Stimulated activated CD4-positive, alpha-beta T cell treated with anti-CD3 and anti-CD28 coated beads, Interleukin-1b, Interleukin-23, amount 100 ng/mL, for 1 hour (primary cell): ENCODE measurements at places on chromosomes 7 and 10.

- no peak for DNase-seq
Observed at GRCh38 chr10:131271195-131271880, 40.2 kb downstream of the TCERG1L start.

- no peak for DNase-seq
Observed at GRCh38 chr7:86908948-86909347, 150.5 kb downstream of the ELAPOR2 start.

DNA sequence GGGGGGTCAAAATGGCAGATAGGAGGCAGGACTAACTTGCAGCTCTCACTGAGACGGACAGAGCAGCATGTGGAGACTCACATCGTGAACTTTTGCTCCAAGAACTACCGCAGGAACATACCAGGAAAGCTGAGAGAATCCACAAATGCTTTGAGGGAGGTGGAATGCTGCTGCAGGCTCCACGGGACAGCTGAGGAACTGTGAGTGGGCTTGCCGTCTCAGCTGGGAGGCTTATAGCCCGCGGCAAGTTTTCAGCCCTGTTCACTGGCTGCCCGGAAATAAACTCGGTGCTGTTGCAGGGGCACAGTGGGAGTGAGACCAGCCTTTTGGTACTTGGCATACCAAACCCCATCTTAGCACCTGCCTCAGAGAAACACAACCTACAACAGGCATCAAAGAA lies 19.1 kb upstream of the WDR11 start:
- DNase-seq: no peak

DNA sequence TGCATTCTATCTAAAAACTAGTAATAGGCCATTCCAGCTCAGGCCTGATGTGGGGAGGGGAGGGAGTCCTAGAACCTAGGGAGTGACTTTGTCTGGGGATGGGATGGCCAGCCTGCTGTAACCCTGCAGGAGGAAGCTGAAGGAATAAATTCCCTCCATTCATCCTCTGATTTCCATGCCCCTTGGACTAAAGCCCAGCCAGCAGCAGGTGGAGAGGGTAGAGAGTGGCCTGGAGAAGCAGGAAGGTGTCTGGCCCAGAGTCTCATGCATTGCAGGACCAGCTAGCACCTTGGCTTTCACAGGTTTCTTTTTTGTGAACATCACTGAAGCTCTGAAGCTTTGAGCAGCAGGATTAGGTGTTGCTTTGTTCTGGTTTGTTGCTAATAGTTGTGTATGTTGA lies 32.8 kb upstream of the CDH23 start:
- DNase-seq: no peak

DNA sequence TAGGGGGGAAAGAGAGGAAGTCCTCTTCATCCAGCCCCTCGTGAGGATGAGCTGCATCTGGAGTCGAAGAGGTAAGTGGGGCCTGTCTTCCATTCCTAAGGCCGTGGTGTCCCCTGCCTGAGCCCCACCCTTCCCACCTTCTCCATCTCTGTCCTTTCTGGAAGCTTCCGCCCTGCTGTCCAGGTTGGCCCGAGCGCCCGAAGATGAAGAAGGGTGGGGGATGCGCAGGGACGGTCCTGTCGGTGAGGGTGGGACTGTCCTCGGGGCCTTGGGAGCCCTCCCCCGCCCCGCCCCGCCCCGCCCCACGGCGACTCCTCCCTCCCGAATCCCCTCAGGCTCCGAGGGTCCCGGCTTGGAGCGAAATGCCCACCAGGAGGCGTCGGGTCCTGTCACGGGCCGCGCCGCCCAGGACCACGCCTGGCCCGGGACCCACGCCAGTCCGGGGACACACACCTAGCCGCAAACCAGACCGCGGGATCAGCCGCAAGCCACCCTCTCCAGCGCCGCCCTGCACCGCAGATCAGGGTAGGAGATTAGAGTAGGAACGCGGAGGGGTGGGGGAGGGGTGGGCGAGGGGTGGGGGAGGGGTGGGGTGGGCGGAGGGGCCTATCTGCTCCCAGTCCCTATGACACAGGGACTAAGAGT lies 15.3 kb downstream of the GPRIN2 start:
- DNase-seq: no peak

- no peak for DNase-seq
Observed at GRCh38 chr10:113053091-113053490, 103.0 kb downstream of the TCF7L2 start.

- DNase-seq: no peak
Observed at GRCh38 chr7:135716677-135717238, 11.2 kb downstream of the SLC13A4 start.

DNA sequence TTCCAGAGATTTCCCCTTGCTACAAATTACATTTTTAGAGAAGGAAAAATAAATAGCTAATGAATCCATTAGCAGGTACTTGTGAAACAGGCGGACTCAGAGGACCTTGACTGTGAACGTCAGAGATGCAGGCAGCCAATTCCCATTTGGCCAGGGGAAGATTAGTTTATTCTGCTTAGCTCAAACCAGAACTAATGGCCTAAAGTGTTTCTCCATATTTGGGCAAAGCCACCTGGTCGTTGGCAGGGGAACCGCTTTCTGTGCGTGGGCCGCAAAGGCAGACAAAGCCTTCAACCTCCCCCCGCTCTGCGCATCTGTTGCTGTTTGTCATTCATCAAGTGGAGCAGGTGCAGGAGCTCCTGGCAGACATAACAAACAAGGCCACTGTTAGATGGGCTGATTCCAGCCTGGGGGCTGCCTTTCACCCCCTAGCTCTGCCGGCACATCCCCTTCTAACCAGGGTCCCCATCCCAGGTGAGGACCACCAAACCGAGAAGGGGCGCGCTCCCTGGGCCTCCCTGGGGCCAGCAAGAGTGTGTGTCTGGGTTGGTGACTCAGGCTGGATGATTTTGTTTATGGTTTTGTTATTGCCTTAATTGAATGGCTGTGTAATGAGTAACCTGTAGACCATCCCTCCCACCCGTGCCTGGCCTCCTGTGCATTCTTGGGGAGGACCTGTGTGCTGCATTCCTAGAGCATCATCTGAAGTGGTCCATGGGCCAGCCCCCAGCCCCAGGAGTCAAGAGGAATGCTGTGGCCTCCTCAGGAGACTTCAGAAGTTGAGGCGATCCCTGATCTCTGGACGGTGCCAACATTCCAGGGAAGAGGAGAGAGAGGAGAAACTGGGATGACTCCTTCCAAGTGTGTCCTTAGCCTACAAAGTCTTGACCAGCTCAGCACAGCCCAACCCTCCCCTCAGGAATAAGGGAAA lies 14.5 kb upstream of the CPA1 start:
- no peak for DNase-seq

- no peak for DNase-seq
Observed at GRCh38 chr10:123502983-123503382, 163.2 kb upstream of the GPR26 start.

DNA sequence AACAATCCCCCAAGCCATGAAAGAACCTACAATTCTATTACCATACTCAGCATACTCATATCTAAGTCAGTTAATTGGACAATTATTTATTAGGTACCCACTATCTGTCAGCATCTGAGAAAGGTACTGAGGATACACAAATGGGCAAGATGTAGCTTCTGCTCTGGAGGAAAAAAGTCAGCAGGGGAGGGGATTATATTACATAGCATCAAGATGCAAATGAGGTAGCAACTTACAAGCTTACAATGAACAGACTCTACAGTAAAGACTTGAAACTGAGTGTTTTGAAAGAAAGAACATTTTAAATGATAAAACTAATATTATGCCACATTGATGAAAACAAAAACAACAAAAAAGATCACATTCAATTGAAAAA lies 10.8 kb upstream of the CUBN start:
- DNase-seq: no peak

GRCh38 chr7:93374345-93374940 lies 142.3 kb downstream of the VPS50 start:
- DNase-seq: no peak

GRCh38 chr10:62050893-62051433 lies 149.5 kb downstream of the ARID5B start:
- peak; percentile 39 for DNase-seq

- DNase-seq: no peak
Observed at GRCh38 chr7:17146621-17147020, 151.8 kb upstream of the AHR start.

GRCh38 chr10:70302292-70302691 lies 18.5 kb upstream of the NPFFR1 start:
- DNase-seq: no peak

DNA sequence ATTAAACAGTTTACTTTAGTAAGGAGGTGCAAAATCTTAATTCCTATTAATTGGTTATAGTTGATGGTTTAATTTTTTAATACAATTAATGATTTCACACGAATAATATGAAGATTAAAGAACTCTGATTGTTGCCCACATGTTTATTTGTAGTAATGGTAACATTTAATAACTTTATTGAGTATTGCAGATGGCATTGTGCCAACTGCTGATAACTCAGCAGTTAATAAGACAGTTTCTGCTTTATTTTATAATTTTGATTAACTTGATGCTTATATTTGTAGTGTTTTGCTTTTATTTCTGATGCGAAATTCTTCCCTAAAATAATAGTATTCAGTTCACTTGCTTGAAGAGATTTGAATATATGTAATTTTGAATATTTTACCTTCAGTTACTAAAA lies 2.8 kb downstream of the DNAJB9 start:
- DNase-seq: no peak

DNA sequence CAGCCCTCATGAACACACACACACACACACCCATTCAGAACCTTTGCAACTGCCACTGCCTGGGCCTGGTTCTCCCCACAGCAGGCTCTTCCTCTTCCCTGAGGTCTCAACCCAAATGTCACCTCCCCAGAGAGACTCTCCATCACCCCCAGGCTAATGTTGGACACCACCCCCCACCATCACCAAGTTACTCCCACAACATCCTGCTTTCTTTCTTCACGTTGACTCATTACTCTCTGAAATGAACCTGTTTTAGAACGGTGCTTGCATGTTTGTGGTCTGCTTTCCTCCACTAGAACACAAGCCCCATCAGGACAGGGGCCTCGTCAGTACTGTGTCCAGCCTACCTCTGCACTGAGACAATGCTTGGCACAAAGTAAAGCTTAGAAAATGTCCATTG lies 16.0 kb downstream of the AFAP1L2 start:
- no peak for DNase-seq

GRCh38 chr7:149764481-149765398 lies 8.6 kb downstream of the ZNF467 start:
- no peak for DNase-seq
